ENCODE measurements at places on chromosomes 3 and 15.

DNA sequence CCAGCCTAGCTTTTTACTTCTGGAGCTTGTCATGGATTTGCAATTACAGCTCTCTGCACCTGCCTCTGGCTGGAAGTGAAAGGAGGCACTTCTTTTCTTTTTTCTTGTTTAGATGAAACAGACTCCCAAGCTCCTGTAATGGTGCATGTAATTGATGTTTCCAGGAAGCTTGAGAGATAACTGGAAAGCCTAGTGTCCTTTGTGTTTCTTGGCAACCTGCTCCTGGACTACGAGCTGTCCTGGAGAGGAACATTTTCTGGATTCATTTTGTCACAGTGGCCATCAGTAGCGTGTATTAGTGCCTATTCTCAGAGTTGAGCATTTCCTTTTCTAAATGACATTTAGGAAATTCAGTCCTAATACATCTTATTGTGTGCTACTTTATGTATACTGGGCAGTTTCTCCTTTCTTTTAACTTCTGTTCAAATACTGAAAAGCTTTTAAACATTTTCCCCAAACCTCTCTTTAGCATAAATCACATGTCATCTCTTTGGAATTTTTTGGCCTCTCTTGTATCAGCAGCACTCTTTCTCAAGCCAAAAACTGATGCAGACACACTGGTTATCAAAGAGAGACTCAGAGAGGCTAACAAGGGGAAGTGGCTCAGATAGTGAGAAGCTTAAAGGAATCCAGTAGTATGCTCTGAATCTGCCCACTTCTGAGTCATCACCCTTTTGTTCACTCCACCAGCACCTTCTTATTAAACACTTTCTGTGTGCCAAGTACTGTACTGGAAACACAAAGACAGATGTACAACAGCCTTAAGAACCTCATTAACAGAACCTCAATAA lies 62.6 kb upstream of the SLC2A2 start:
- DNase-seq = peak; percentile 92

GRCh38 chr15:60101416-60101815 lies 97.3 kb downstream of the FOXB1 start:
- no peak for DNase-seq

DNA sequence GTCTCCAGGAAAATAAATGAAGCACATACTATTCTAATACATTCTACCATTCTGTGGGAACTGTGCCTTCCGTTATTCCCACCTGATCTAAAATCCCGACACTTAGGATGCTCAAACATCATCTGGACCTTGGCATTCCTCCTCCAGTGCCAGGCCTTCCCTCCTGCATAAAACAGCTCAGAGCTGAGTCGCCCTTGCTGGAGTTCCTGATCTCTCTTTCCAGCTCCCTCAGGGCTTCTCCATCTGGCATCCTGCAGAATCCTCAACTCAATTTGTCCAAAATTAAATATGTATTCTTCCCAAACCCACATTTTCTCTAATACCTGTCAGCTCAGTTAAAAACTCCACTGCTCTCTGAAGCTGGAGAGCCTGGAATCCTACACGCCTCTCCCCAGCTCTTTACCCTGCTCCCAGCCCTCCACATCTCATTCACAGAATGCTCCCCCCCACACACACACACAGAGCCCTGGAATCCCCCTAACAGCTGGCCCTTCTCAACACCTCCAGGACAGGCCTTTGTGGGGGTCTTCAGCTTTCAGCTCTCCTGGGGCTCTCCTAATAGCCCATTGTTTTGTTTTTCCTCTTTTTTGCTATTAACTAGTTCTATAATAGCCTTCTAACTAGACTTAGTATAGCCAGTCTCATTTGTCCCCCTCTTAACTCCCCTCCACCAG lies 78.5 kb downstream of the HMG20A start:
- peak; percentile 31 for DNase-seq

DNA sequence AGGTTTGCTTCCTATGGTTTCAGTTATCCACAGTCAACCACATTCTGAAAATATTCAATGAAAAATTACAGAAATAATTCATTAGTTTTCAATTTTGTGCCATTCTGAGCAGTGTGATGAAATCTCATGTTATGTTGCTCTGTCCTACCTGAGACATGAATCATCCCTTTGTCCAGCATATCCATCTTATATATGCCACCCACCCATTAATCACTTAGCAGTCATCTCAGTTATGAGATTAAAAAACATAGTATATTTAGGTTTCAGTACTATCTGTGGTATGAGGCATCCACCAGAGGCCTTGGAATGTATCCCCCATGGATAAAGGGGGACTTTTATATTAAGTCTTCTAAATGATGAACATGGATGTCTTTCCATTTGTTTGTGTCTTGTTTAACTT lies 64.7 kb upstream of the PROK2 start:
- no peak for DNase-seq

GRCh38 chr3:146154995-146155394 lies 6.0 kb downstream of the PLOD2 start:
- no peak for DNase-seq

DNA sequence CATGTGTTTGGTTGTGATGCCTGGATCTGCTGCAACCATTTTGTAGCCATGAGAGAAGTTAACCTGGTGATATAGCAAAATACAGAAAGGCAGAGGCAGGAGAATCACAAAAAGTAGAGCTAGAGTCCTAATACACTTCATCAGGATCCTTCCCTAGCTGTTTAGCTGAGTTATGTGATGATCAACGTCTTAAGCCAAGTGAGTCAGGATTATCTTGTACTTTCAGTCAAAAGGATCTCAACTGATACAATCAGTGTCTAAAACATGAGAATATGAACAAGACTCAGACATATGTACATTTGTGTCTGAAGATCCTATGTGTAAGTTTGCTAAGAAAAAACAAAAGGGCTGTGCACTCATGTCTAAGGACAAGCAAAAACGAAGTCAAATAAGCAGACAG lies 236.9 kb downstream of the NTRK3 start:
- DNase-seq = no peak

- DNase-seq = peak; percentile 71
These were observed 7.6 kb downstream of the PFKFB4 start for GRCh38 chr3:48548729-48549705.

DNA sequence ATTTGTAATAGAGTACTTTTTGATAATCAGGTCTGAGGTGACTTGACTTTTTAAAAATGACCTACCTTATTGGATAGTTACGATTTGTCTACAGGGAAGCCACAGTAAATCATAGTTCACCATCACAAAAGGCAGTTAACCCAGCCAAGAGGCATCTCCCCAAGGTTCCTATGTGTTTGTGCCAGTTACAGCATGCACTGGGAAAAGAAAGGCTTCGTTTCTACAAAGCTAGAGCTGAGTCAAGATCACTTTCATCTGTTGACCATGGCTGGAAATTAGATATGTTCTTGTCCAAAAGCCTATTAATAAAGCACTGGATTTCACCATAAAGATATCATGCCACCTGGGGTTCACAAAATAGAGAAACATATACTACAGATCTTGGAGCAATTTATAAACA lies 139.9 kb downstream of the GREM1 start:
- no peak for DNase-seq

GRCh38 chr3:8233938-8234337 lies 267.7 kb upstream of the LMCD1 start:
- DNase-seq = no peak

DNA sequence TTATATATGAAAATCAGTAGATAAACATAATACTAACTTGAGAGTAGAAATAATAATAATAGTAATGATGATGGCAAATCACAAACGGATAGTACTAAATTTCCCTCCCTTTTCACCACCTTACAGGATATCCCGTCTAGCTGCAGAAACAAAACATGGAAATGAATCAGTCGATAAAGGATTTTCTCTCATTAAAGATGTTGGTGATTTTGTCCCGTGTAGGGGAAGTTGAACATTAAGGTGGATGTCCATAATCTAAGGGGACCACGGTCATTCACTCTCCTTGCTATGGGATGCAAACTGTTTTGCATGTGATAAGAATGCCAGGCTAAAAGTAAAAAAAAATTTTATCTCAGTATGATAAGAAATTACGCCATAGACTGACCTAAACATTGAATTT lies 1027.7 kb upstream of the NR2F2 start:
- DNase-seq = no peak

DNA sequence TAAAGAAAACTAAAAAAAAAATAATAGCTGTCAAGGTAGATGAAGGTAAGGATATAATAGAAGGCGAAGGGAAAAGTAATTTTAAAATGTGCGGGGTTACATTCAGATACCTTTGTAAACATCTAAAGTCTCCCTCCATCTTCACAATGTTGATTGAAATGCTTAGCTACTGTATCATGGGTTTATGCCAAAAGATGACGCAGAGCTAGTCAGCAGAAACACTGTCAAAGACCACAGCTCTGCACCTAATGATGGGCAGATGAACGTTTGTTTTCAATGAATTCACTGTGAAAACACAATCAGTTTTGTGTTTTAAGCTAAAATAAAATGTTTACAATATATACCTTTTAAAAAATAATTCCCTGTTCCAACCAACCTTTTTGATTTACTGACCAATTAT lies 61.2 kb downstream of the RFTN1 start:
- peak; percentile 60 for DNase-seq

DNA sequence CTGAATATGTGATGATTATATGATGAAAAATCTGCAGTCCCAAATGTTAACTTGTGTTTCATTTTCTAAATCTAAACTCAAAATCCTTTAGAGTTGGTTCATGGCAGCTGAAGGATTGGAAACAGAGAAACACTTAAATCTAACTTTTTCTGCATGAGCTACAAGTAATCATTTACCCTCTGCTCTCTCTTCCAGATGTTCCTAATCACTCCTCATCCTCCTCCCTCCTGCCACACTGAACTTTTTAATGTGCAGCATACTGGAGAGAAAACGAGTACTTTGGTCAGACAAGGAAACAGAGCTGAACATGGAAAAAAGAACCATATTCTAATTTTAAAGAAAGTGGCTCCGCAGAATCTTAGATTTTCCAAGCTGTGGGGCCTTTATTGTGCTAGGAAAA lies 321.2 kb upstream of the COL8A1 start:
- DNase-seq = peak; percentile 60

DNA sequence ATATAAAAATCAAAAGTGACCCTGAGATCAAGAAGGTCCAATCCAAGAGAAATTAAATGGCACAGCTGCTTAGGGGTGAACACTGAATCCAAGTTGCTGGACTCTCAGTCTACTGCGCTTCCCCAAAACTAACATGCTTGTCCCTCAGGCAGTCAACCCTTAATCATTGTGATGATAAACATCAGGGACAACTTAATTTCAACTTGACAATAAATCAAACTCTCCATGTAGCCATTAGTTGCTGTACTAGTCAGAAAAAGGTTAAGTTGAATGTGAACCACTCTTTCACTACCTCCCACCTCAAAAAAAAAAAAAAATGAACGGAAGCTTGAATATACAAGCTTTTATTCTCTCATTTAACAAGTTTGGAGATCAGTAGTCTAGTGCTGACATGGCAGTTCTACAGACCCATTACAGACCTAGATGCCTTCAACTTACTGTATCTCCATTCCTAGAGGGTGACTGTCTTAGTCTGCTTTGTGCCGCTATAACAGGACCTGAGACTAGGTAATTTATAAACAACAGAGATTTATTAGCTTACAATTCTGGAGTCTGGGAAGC lies 185.7 kb downstream of the FHIT start:
- no peak for DNase-seq

GRCh38 chr3:61864886-61865285 lies 303.5 kb downstream of the PTPRG start:
- peak; percentile 63 for DNase-seq

GRCh38 chr3:31254483-31254882 lies 278.2 kb upstream of the STT3B start:
- no peak for DNase-seq

GRCh38 chr3:81161851-81162250 lies 599.6 kb downstream of the GBE1 start:
- DNase-seq = no peak

DNA sequence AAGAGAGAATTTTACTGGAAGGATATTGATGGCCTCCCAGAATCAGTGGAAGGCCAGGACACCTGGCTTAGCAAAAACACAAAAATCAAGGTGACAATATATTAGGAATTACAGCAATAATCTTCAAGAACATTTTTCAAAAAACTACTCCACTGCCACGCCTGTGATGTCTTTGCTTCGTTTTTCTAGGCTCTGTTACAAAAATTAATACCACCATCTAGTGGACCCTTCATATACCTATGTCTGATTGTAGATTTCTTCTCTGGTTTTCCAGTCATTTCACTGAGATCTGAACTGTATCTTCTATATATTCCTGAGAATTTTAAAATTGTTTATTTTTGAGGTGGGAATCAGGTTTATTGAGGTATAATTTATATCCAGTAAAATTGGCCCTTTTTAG lies 5.6 kb upstream of the SLC33A1 start:
- no peak for DNase-seq

DNA sequence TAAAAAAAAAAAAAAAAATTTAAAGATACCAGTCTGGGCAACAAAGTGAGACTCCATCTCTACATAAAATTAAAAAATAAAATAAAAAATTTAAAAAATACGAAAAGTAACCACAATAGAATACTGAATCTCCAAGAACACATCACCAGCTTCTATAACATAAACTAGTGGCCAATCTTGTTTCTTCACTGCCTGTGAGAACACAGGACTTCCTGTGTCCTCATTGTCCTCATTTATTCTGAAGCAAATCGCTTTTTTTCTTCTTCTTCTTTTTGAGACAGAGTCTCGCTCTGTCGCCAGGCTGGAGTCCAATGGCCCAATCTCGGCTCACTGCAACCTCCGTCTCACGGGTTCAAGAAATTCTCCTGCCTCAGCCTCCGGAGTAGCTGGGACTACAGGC lies 28.6 kb upstream of the RAB7A start:
- no peak for DNase-seq

DNA sequence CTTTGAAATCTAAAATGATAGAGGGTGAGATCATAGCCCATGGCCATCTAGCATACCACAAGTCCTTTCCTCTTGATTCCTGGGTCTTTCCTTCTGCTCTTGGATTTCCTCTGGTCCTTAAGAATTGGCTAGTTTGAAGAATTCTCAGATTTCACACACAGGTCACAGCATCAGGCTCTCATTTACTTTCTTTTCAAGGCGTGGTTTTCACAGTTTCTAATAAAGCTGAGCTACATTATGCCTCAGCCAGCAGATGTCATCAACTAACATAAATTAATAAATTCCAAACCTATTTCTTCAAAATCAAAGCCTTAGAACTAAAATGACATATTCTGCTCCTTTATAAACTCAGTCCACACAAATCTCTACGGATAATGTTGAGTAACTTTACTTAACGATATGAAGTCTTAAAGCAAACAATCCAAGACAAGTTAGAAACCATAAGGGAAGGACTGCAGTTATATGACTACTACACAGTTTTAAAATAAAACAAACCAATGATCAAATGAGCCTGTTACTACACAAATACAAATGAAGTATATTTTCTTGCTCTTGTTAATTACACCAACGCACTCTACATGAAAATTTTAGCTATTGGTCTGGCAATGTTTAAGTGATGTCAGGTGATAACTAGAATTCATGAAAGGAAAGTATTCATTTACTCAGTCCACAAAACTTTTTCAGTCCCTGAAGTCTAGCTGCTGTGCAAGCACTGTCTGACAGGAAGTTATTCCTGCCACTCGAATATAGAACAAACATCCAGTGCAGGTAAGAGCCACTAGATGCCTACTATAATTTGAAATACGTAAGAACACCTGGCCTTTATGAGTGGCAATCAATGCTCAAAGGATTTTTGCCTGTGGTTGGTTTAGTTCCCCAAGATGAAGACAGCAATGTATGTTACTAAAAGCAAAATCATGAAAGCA lies 9.2 kb downstream of the CCDC14 start:
- peak; percentile 15 for DNase-seq
